ENCODE measurements at places on chromosomes 4 and X.
A peak's percentile ranks its signal among the peaks of the same experiment; 100 is the strongest.

DNA sequence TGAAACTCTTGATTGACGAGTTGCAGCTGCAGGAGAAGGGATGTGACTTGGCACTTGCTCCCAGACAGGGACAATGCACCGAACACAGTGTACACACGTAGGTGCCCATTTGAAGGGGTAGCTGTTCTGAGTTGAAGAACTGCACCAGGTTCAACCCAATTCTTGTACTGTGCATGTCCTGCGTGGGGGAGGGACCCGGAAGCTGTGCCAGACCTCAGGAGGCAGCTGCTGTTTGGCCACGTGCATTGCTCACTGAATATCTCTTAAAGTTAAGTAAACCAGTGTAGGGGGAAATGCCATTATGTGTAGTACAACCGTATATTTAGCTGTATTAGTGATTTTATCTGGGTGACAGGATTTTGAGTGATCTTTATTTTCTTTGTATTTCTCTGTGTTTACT is 12.0 kb upstream of the RBBP7 start:
- peak; percentile 1 for DNase-seq

- no peak for DNase-seq
Measured at GRCh38 chr4:71832049-71832448, 48.2 kb upstream of the GC start.

- DNase-seq, result no peak
Measured at GRCh38 chr4:94305466-94306225, 37.0 kb downstream of the HPGDS start.

DNA sequence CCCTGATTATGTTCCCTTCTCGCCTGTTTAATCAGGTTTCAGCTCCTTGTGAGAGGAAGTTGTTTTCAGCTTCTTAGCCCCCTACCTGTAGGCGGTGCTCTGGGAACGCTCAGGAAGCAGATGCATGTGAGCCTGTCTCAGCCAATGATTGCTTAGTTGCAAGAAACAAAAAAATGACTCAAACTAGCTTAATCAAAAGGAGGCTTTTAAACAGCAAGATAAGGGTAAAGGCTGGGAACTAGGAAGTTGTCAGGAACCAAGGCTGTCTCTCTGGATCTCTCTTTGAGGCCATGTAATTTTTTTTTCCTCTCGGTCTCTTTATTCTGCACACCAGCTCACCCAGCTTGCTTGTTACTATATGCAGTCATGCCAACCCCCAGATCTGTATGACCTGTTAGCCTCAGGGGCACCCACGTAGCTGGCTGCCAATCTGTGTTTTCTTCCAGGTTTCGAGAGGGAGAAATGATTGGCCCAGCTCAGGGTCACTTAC is 109.1 kb downstream of the PTTG2 start:
- DNase-seq, result no peak

DNA sequence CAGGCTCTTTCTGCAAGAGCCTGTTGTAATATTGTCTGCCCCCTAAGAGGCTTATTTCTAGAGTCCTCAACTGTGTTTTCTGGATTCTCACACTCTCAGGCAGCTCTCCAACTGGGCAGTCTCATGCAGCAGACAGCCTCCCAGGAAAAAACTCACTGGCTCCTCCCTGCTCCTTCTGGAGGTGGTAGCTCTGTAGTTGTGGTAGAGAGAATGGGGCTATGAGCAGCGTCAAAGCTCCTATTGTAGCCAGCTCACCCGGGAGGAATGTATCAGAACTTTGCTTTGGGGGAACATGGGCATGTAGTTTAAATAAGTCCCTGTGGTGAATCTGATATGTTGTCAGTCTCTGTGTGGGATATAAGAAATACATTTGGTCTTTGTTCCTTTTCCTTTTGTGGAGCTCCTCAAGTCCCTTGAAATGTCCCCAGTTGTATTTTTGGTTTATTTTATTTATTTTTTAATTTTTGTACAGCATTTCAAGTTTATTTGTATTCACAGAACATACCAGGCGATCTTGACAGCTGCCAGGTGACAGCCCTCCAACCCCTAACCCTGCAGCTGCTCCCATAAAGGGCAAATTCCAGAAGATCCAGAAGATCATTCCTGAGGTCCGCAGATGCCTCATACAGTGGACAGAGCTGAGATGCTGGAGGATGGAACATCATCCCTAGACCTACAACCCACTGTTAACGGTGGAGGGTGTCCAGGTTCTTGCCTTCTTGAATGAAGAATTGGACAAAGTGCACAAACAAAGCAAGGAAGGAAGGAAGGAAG is 45.7 kb downstream of the TRIM61 start:
- no peak for DNase-seq

DNA sequence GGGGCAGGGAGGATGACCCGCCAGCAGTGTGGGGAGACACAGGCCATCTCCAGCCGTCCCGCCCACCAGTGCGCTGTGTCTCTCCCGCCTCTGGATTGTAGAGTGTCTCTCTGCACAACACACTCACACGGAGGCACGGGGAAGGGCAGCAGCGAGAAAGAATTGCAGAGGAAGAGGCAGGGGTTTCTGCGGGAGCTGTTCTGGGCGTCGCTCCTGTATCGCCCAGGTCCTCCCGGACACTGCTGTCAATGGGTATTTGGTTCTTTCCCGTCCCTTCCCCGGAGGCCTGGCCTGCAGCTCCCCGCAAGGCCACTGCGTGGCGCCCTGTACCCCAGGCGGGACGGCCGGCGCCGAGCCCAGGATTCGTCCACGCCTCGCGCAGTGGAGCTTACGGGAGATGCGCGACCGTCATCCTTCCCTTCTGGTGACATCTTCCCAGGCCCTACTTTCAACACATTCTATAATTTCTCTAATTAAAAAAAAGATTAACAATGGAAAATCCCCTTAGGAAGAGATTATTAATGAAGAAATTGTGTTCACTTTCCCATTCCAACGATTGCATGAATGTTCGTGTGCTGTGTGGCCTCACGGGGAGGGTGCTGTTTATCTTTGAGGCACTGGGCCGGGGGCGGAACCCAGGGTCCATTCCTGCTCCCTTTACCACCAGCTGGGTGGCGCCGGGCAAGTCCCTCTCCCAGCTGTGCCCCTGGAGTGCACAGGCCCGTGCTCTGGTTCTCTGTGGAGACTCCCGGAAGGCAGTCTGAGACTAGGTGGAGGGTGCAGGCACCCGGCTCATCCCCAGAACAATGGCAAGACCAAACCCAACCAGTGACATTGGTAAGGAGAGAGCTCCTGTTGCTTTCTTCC is 95.7 kb downstream of the CPZ start:
- no peak for DNase-seq

DNA sequence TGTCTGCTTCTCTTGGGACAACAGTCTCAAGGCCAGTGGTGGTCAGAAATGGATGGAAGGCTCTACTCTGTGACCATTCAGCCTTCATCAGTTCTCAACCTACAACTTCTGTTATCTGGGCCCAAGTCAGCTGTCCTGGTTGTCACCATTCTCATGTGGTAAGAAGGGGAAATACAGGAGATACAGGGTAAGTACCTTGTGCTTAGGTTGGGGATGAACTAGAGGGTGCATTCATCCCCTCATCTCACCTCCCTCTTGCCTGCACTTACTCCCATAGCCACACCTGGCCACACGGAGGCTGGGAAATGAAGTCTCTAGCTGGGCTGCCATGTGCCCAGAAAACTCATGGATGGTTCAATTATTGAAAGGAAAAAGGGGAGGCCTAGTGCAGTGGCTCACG is 44.9 kb downstream of the FAM184B start:
- no peak for DNase-seq

- DNase-seq, result no peak
Measured at GRCh38 chrX:133685822-133686221, 270.5 kb upstream of the GPC4 start.

- no peak for DNase-seq
Measured at GRCh38 chrX:5409106-5409505, 819.6 kb downstream of the NLGN4X start.

DNA sequence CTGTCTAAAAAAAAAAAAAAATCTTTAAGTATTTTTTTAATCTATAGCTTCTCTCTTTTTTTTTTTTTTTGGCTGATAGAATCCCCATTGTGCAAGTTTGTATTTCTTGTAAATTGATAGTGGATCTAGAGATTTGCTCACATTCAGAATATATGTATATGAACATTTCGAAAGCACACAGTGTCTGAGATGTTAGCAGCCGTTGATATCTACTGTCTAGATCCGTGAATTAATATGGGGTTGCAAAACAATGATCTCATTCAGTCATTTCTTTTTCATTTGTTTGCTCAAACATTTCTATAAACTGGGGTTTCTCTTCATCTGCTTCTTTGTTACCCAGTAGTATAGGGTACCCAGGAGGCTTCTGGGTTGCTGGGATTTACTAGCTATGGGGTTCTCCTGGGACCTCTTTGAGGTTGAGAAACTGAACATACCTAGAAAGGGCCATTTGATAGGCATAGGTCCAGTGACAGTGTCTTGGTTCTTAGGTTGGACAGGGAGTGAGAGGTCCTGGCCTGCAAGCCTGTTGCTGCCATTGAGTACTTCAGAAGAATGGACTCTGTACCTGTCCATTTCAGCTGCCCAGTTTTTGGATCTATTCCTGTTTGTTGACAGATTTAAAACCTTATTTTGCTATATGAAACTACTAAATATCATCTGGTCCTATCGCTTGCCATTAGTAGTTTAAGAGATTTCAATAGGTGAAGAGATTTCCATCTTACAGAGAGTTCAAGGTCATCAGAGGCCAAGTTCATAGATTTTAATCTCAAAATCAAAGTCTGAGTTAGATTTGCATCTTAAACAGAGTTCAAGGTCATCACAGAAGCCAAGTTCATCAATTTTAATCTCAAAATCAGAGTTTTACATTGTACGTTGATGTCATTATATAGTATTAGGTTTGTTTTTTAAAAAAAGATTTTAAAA is 50.8 kb downstream of the WWC2 start:
- DNase-seq, result no peak

DNA sequence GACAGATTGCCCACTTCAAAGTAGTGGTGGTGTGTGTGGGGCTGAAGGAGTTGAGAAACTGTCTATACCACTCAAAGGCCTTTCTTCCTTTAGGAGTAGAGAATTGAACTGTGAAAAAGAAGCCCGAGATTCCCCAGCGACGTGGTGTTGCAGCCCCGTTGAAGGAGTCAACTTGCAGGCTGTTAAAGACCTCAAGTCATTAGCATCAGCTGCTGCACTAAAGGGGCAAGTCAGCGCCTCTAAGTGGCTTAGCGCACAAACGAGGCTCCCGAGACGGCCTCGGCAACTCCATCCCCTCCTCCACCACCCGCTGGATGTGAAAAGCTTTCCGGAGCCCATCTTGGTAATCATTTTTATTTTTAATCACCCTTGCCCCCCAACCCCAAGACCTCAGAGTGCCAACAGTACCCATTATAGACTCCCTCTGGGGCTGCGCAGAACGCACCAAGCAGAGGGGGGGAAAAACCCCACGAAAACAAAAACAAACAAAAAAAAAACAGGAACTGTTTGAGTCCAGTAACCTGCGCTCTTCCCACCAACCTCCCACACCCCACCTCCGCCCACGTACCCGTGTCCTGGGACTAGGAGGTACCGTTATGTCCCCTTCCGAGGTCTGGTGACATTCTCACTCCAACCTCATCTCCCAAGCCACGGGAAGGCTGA is 913 bp upstream of the PRDM8 start:
- DNase-seq, result no peak

DNA sequence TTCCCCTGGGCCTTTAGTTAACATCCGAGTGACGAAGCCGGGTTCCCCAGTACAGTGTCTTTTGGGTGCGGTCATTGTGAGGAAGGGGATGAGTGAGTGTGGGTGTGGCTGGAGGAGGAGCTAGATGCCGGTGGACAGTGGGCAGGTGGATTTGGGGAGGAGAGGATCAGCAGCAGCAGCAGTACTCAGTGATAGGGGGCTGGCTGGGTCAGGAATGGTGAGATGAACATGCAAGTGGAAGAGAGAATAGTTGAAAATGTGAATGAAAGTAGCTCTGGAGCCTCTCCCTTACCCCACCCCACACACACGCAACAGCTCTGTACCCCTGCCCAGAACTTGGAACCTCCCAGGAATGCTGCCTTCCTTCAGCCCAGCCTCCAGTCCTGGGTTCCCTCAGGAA is 4.5 kb downstream of the TSR2 start:
- no peak for DNase-seq

GRCh38 chr4:119559044-119559647 is 69.5 kb downstream of the PDE5A start:
- peak; percentile 60 for DNase-seq

DNA sequence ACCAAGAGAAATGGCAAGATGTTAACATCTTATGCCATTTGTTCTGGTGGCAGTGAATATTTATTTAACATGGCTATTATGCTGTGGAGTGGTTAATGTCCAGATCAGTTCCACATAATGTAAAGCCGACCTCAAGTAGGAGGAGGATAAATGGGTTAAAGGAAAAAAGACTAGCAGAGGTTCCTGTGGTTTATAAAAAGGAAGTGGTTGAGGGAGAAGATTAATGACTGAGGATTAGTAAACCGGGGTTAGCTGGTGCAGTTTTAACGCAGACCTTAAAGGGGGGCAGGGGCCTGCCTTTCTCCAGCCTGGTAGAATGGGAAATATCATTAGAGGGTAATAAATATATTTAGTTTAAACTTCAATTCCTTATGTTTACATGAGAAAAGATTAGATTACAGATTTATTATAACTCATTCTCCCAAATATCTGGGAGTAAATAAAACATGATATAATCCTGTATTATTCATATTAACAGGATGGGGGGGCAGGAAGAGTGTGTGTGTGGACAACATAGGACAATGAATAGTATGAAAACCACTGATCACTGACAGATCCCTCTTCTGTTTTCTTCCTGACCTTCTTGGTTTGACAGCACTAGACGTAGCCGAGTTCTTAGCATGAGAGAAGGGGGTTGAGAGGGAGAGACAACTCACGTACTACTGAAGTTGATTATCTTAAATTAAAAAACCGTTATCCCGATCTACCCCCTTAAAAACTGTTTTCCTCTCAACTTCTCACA is 124.1 kb upstream of the LIMCH1 start:
- DNase-seq, result no peak

DNA sequence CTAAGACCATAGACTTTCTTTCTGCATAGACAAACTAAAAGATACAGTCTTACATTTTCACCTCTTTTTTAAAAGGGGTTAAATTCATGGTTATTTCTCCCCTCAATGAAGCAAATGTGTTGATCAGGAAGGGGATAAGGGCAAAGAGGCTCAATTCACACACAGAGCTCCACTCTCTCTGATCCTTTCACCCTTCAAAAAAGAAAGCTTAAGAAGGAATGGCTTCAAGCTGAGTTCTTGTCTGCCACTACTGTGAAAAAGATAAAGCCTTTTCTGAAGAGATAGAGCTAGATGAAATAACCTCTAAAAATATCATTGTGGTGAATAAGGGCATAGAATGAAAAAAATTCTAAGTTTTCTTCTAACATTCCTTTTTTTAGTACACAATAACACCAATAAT is 28.3 kb downstream of the SEPSECS start:
- DNase-seq, result no peak

DNA sequence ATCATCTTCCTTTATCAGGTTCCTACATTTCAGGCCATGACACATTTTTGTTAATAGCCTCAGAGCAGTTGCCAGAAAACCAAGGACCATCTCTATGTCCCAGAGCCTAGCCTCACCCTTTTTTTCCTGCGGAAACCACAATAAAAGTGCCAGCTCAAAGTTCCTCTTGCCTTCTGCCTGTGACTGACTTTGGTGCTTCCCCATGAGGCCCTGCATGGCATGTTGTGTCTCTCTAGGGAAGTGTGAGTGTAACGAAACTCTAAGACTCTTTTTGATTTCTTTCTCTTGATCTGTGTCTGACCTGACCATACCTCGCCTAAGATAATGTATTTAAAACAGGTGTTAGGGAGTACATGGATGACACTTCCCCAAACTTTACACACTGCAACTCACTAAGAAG is 642.3 kb upstream of the BOD1L1 start:
- no peak for DNase-seq

GRCh38 chr4:80219301-80220025 is 22.2 kb downstream of the PRDM8 start:
- no peak for DNase-seq

GRCh38 chr4:150974750-150975149 is 40.3 kb downstream of the LRBA start:
- DNase-seq, result no peak

All from ACHN (cell line).